ENCODE measurements at places on chromosomes 1 and 21.

DNA sequence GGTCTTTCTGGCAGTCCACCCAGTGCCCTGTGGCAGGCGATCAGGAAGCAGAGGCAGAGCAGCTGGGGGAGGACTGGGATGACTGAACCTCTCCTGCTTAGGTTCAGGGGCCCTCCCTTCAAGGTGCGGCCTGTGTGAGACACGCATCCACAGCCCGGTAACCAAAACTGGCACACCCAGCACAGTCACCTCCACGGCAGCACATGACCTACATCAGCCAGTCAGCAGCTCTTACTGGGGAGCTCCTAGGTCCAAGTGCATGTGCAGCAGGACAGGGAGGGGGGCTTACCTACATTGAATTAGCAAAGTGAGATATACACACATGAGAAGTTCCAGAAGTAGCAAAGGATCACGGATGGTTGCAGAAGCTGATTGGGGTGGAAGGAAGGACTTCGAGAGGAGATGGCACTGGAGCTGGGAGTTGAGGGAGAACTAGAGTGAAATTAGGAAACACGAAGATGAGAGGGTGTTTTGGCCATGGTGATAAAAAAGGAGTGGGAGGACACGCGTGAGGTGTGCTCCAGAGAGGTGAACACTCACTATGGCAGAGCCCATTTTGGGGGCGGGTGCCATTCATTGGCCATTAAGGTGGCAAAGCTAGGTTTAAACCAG lies 51.4 kb upstream of the IRF2BP2 start:
- DNase-seq, result no peak

DNA sequence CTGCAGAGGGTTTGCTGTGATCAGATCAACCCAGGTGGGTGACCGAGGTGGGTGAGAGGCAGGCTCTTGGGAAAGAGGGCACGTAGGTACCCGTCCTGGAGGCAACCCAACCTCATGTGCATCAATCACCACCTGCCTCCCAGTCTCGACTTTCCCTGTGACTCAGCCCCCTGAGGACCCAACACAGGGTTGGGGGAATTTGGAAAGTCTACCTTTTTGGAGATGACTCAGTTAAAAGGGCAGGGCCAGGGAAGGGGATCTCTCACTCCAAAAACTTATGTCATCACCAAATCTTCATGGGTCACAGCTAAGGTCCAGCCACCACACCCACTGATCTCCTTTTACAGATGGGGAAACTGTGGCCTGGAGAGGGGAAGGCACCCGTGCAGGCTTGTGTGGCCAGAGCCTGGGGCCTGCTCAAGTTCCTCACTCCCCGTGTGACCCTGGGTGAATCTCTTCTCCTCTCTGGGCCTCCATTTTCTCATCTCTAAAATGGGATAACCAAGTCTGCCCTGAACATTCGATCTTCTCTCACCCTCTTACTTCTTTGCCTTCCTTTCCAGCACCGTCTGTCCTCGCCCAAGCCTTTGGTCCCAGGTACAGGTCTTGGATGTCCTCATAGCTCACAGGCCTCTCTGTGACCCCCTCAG lies 34.6 kb upstream of the WNT4 start:
- no peak for DNase-seq

DNA sequence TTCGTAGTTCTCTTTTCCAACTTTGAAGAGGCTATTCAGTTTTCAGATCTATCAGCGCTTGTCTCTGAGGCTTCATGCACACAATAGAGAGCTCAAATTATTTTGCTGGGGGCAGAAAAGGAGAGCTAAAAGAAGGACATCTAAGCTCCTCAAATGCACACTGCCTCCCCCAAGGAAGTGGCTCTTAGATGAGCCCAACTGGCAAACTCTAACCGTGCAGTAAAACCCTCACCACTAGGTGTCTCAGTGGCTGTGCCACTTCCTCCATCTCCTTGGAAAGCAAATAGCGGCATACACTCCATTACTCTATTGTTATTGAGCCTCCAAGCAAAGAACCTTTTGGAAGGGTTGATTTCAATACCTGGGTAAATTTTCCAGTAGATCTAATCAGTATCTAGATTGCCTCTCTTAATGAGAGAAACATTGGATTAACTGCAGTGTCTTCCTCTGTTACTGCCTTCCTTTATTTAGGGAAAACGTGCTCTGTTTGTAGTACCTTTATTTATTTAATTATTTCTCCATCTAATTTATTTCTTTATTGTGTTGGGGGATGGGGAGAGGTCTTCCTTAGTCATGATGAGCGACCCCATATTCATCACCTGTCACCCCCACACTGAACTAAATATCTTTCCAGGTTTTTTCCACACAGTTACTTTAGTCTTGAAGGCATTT lies 9.2 kb upstream of the SFPQ start:
- peak; percentile 64 for DNase-seq

- DNase-seq, result no peak
These were observed 14.2 kb upstream of the KCNE1 start for GRCh38 chr21:34526241-34526617.

GRCh38 chr21:33975548-33976081 lies 60.0 kb upstream of the ATP5PO start:
- DNase-seq, result no peak

GRCh38 chr1:98102345-98103030 lies 181.7 kb upstream of the DPYD start:
- no peak for DNase-seq

GRCh38 chr21:42289926-42290325 lies 25.3 kb downstream of the TFF3 start:
- no peak for DNase-seq

- DNase-seq, result no peak
These were observed 22.7 kb downstream of the PLEKHA6 start for GRCh38 chr1:204337036-204337429.

GRCh38 chr1:62964141-62964540 lies 180.2 kb downstream of the ATG4C start:
- no peak for DNase-seq

DNA sequence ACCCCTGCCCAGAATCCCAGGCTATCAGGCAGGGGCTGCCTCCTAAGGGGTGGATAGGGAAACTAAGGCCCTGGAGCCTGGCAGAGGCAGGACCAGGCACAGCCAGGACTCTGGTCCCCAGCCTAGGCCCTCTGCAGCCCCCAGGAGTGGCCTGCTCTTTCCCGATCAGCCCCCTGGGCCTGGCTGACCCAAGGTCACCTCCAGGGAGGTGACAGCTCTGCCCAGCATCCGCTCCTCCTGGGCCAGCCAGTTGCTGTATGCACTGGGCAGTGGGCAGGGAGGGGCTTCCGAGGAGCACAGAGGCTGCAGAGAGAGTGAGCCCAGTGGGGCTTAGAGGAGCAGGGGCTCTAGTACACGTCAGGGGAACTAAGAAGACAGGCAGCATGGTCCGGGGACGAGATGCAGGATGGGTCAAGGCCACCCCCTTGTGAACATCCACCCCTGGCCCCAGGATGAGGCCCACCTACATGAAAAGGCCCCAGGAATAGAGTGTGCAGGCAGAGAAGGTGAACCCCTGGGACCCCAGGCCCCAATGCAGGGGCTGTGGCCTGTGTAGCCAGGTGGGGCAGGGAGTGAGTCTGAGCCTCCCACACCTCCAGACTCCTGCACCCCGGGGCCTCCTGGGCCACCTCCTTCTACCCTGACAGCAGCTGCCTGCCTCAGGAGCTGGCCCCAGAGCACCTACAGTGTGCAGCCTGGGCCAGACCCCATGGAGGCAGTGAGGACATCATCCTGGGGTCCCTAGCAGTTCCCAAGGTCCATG lies 32.8 kb downstream of the WNT9A start:
- no peak for DNase-seq

DNA sequence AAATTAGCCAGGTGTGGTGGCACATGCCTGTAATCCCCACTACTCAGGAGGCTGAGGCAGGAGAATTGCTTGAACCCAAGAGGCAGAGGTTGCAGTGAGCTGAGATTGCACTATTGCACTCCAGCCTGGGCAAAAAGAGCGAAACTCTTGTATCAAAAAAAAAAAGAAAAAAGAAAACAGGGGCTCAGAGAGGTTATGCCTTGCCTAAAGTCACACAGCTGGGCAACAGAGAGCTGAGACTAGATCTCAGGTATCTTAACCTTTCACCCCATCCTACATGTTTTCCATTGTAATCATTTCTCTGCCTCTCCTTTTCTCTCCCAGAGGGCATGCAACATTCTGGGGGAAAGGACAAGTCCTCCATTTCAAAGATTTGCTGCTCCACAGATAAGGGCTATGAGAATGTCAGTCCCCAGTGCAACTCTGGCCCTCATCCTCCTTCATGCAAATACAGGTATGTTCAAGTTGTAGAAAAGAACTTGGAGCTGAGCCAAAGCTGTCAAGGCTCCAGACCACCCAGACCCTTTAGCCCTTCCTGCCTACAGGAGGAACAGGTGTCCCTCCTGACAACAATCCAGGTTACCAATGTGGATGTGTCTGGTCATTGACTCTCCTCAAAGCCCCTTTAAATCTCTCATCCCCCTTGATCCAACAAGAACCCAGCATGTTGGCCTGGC lies 6.9 kb downstream of the SLC9A1 start:
- DNase-seq, result no peak

GRCh38 chr1:113191579-113192076 lies 118.6 kb downstream of the LRIG2 start:
- no peak for DNase-seq

DNA sequence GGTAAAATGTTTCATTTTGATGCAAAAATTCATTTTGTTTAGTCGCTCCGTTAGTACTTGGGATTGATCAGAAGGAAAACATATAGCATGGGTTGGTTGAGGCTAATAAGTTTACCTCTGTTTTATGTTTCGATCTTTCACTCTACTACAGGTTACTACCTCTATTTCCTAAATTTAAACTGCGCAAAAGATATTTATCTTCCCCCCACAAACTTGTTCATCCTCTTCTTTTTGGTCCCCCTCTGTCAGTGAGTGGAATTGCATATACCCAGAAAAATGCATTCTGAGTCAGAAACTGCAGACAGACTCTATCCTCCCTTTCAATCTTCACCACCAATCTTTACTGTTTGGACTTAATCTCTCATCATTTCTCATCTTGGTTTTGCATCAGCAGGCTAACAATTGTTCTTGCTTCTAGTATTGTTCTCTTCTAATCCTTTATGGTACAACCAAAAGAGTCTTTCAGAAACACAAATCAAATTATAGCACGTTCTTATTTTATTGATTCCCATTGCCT lies 316.0 kb upstream of the ADGRL4 start:
- no peak for DNase-seq

- peak; percentile 22 for DNase-seq
These were observed 4.6 kb downstream of the LPGAT1 start for GRCh38 chr1:211825980-211826379.

DNA sequence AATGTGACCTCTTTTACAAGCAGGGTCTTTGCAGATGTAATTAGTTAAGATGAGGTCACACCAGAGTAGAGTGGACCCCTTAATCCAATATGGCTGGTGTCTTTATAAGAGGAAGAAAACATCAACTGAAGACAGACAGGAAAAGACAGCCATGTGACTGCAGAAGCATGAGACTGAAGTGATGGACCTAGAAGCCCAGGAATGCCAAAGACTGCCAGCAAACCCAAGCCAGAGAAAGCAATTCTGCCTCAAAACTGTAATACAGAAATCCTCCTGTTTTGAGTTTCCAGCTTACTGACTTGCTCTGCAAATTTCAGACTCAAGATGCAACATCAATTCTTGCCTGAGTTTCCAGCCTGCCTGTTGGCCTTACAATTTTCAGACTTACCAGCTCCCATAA lies 17.3 kb downstream of the ENAH start:
- no peak for DNase-seq

DNA sequence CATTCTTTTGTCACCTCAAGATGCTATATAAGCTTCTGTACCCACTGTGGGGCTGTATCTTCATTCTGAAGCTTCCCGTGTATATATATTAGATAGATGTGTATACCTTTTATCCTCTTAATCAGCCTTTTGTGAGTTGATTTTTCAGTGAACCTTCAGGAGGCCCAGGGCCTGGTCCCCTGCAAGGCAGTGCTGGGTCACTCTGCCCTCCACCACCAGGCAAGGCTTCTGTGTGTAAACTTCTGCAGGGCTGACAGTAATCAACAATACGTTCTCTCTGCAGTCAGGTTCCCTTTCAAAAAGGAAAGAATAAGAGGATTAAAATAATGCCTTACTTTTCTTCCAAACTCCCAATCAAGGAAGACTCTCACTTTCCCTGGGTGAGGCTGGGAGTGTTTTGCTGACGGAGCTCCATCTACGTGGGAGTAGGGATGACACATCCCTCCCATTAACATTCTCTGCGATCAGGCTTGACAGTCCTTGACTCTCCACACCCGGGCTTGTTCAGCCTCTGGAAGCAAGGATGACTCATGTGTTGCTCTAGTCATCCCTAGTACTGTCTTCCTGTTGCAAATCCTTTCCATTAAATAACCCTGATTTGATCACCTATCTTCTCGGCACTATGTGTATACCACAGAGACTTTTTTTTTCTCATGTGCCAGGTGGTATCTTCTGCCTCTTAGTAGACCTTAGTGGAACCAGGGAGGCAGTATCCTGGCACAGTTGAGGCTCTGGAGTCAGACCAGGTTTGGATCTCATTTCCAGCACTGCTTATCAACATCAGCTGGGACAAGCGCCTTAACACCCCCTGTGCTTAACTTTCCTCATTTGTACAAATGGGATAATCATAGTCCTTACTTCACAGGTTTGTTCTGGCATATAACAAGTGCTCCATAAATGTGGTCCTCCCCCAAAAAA lies 70.3 kb upstream of the KCNK1 start:
- peak; percentile 78 for DNase-seq

- no peak for DNase-seq
These were observed 1.8 kb downstream of the SON start for GRCh38 chr21:33544451-33545195.

- DNase-seq, result no peak
These were observed 5.8 kb upstream of the FOXD3 start for GRCh38 chr1:63316598-63316983.

DNA sequence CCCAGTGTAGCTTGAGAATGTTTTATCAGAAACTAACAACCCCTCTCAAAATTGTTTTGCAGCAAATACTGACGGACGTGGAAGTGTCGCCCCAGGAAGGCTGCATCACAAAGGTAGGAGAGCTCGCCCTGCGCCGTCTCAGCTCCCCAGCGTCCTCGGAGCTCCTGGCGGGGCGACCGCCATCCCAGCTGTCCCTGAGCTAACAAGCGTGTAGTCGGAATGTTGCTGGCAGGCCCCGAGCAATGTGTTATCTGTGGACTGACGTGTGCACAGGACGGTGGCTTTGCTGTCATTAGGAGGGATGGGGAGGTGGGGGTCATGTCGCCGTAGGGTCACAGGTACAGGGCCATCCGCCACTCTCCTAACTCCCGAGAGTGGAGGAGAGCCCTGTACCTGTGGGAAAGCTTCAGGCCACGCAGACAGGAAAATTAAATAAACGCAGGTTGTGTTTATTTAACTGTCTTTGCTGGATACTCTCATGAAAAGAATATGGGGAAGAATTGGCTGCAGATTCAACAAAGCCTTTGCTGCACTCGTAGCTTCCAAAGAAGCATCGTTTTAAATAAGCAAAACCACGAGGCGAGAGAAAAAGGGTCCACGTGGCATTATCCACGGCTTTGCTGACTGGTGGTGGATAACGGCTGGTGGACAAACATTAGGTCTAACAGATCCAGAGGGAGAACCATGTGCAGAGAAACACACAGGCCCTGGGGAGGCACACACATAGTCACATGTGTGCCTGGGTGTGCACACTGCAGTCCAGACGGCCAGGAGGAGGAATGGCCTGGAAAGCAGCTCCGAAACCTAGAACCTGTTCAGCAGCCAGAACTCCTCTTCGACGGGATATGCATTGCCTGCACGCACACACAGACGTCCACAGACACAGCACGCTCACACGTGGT lies 175.3 kb downstream of the PRDM16 start:
- DNase-seq, result no peak

GRCh38 chr1:184940226-184940625 lies 34.1 kb downstream of the NIBAN1 start:
- no peak for DNase-seq

- peak; percentile 10 for DNase-seq
These were observed 265.9 kb upstream of the C1orf105 start for GRCh38 chr1:172154551-172154950.

GRCh38 chr1:107953556-107953955 lies 11.4 kb downstream of the VAV3 start:
- DNase-seq, result no peak
